Midbrain (tissue), 1 donor: ENCODE measurements at places on chromosomes 5 and 9.

DNA sequence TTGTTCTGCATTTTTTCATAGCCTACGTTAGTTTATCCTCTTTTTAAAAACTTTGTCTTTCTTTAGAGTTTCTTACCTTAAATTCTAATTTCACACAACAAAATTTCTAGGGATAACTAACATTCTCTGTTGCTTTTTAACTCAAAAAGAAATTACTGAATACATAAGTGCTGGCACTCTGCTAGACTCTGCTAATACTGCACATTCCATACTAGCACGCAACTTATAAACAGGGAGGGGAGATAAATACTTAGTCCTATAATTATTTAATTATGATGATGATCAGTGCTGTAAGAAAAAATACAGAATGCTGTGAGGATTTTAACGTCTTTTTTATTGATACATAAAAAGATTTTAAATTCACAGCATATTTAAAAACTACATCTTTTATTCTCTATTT is 25.1 kb downstream of the RNF145 start:
- DNase-seq: no peak

DNA sequence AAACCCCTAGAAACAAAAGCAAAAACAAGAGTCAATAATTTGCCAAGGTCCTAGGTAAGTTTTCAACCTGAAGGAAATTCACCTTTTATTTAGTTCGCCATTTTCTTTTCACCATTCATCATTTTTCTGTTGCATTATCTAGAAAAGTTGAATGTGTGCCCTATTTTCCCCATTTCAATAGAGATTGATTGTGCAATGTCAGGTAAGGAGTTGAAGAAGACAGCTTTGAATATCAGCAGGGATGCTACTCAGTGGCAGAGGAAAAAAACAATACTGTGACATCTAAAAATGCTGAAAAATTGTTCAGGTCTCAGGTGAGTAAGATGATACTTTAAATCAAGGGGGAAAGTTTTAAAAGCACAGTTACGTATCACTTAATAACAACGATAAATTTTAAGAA is 813.7 kb downstream of the DTWD2 start:
- DNase-seq: no peak

DNA sequence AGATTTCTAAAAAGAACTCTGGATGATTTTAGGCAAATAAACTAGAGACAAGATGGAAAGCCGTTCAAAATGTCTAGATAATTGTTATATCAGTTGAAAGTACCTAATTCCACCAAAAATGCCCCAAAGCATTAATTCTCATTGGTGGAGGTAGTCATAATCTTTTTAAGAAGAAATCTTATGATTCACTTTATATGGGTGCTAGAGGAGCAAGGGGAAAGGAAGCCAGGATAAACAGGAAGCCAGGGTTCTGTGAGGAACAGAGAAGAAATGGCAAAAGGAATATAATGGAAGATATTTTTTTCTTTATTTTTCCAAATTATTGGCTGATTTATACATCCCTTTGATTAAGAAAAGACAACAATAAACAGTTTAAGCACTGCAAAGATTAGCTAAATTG is 7.8 kb downstream of the YIPF5 start:
- no peak for DNase-seq

DNA sequence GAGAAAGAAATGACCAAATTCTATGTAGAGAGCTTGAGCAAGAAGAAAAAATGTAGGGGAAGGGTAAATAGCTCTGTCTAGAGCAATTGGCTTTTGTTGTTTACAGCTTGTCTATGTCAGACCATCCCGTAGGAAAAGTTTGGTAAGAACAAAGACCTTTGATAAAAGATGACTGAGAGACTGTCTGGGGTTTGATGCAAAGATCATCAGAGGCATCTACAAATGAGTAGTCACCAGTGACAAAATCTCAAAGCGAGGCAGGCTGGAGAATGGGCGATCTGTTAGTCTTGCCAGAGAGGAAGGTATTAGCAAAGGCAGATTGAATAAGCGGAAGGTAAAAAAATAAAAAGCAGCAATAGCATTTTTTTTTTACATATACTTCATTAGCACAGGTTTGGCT is 125.0 kb upstream of the RASGRF2 start:
- no peak for DNase-seq

DNA sequence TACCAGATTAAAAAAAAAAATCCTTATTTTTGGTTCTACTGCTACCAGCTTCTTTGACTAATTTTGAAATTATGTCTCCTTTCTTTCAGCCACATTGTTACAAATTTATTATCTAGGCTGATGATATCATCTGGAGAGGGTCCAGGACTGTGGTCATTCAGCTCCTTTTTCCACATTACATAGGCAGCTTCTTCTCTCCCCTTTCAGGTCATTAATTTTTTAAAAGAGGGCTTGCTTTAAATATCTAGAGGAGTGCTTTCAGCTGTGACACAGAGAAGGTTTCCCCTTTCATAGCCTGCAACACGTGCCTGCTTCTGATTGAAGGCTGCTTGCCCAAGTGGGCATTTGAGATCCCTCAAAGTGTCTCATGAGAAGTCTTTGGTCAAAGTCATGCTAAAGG is 155.7 kb upstream of the PAPPA start:
- DNase-seq: no peak

- no peak for DNase-seq
Measured at GRCh38 chr9:76654051-76654461, 110.2 kb upstream of the PCA3 start.

DNA sequence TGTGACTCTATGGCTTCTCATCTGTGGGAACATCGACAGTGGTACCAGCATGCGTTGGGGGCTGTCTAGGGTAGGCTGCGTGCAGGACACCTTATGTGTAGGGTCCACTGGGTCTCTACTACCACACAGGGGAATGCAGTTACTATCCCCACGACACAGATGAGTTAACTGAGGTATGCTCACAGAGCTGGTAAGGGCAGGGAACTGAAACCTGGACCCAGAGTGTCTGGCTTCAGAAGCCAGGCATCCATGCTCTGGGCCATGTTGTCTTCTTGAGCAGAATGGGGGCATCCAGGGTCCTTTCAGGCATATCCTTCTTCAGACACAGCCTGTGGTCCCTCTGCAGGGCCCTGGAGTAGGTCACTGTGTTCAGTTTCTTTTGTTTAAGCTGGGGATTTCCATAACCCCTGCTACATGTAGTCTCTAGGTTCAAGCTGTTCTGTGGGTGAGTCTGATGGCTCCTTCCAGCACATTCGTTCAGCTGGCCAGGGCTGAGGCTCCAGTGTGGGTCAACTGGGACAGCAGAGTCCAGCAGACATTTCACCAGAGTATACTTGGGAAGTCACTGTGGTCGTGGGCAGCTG is 148.8 kb downstream of the GADD45G start:
- DNase-seq: no peak

DNA sequence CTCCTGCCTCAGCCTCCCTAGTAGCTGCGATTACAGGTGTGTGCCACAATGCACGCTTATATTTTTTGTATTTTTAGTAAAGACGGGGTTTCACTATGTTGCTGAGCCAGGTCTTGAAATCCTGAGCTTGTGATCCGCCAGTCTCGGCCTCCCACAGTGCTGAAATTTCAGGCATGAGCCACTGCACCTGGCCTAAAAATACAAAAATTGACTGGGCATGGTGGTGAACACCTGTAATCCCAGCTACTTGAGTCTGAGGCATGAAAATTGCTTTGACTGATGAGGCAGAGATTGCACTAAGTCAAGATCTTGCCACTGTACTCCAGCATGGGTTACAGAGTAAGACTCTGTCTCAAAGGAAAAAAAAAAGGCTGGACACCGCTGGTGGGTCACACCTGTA is 13.1 kb upstream of the DYNC2I2 start:
- no peak for DNase-seq

- peak; percentile 72 for DNase-seq
Measured at GRCh38 chr5:128782446-128782845, 182.8 kb upstream of the SLC27A6 start.

DNA sequence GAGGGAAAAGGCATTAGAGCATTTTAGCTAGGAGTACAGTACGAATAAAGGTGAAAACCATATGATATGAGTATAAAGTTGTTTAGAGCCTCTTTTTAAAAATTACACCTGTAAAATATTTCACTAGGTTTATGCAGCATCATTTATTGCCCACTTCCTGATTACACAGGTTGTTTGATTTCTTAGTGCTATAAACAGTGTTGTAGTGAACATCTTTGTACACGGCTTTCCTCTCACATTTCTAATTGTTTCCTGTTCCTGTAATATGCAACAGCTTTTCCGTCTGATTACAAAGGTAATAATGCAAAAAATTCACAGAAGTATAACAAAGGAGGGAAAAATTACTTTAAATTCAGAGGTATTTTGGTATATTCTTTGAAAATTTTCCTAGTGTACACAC is 13.0 kb downstream of the STOM start:
- DNase-seq: no peak

DNA sequence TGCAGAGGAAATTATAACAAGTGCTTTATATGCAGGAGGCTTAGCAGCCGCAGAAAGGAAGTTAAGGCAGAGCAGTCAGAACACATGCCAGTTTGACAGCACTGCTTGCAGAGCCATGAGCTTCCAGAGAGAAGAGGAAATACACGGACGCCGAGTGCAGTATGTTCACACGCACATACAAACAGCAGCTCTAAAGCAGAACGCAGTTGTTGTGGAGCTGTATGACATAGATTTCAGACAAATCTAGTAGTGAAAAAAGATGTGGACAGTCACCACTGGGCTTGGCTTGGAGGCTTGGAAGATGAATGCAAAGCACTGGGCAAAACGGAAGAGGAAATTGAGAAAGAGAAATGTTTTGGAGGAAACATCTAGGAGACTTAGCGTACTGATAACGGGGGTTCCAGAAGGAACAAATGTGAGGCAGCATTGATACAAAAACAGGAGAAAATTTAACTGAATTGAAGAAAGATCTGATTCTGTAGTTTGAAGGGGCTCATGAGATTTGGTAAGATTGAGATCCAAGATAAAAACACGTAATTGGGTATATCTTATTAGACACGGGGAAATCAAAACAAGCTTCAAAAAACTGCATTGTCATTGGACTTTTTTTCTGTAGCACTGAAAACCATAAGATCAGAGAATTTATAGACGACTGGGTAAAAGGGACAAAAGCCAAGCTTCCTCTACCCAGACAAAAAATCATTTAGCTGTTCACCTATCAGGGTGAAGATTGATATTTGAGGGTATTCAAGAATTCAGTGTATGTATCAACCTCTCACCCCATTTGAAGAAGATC is 19.6 kb upstream of the ROPN1L start:
- DNase-seq: peak; percentile 43

GRCh38 chr5:172364773-172365172 is 81.2 kb upstream of the UBTD2 start:
- DNase-seq: peak; percentile 71

GRCh38 chr9:125258832-125259534 is 2.6 kb upstream of the GAPVD1 start:
- DNase-seq: peak; percentile 30

- DNase-seq: no peak
Measured at GRCh38 chr9:37918665-37919170, 14.8 kb upstream of the SLC25A51 start.

- DNase-seq: peak; percentile 31
Measured at GRCh38 chr5:128498844-128499455, 39.1 kb downstream of the FBN2 start.

GRCh38 chr5:124751031-124751430 is 4.6 kb upstream of the ZNF608 start:
- no peak for DNase-seq

- peak; percentile 2 for DNase-seq
Measured at GRCh38 chr5:128674837-128675446, 136.9 kb upstream of the FBN2 start.

DNA sequence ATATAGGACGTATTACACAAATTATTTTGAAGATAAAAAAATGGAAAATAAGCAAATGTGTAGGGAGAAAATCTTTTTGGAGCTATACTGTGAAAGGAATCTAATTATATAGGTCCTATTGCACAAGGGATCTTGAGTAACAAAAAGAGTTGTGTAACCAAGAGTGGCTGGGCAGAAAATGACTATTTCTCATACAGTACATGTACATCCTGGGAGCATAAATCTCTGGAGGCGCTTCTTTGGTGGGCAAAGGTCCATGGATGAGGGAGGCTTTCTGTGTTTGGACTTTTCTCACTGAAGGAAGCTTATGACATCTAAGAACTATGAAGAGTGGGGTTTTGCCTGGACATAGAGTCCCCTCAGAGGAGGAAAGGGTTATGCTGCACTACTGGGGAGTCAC is 29.8 kb downstream of the ANKS6 start:
- DNase-seq: no peak

DNA sequence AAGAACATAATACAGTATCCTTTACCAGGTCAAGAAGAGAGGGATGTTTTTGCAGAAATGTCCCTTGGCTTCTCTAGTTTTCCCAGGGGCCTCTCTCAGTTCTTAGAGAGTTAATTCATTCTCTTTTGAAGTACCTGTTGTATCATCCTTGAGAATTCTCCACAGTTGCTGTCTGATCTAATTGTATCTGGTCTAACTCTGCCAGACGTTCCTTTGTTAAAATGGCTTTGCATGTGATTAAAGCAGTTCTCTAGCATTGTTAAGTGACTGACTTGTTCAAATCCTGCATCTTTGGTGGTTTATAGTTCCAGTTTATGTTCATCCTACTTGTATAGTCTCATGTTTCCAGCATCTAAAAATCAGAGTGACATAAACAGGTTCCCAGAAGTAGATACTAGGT is 65.0 kb downstream of the KIAA1958 start:
- DNase-seq: no peak

DNA sequence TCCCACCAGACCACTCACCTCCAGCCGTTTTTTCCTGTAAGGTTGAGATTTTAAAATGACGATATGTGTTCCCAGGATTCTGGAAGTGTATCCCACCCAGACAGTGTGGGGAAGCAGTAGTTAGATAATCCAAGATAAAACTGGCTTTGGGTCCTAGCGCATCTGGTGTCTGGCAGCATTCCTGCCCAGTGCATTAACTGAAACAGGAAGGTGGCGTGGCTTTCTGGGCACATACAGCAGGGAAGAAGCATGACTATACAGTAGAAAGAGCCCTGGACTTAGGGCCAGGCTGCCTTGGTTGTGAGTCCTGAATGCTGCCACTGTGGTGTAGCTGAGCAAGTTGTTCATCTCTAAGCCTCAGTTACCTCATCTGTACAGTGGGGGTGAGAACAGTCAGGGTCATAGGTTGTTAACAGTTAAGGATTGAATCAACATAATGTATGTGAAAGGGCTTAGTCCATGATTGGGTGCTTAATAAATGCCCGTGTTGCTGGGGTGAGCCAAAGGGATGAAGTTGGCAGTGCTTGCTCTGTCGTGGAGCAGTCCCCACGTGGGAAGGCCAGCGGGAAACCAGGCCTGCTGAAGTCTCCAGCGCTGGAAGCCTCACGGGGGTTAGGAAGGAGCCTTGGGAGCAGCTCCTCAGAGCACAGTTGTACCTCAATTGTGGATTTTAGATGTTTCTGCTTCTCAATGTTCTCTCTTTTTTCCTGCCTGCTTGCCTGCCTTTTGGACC is 18.0 kb downstream of the CLTA start:
- DNase-seq: no peak

GRCh38 chr9:71685988-71686387 is 82.3 kb downstream of the CEMIP2 start:
- DNase-seq: no peak

- no peak for DNase-seq
Measured at GRCh38 chr5:172733131-172733973, 37.6 kb downstream of the DUSP1 start.
